Body of pancreas (tissue), 4 donors: ENCODE measurements at places on chromosomes 5 and 9. TPM values are rescaled to one million over a fixed set of nuclear protein-coding genes. Genes with fewer than 3 reads are reported as not detected.
A peak's percentile ranks its signal among the peaks of the same experiment; 100 is the strongest.

GRCh38 chr9:16171911-16172310 lies 619.1 kb downstream of the CCDC171 start:
- no peak for DNase-seq
- H3K27ac ChIP-seq, result no peak overlapping the region
- no peak overlapping the region for H3K4me3 ChIP-seq
- no peaks in the 10 kb centered on the region for H3K4me1 ChIP-seq
- H3K27me3 ChIP-seq, result no peaks in the 10 kb centered on the region

DNA sequence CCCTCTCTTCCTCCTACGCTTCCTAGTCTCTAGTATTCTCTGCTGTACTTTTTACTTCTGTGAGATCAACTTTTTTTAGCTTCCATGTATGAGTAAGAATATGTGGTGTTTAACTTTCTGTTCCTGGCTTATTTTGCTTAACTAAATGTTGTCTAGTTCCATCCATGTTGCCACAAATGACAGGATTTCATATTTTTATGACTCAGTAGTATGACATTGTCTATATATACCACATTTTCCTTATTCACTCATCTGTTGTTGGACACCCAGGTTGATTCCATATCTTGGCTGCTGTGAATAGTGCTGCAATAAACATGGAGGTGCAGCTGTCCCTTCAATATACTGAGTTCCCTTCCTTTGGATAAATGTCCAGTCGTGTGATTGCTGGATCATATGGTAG lies 34.8 kb downstream of the FGD3 start:
- H3K36me3 ChIP-seq, result no peaks in the 10 kb centered on the region
- no peak overlapping the region for H3K27ac ChIP-seq
- no peak overlapping the region for H3K4me3 ChIP-seq
- H3K27me3 ChIP-seq, result no peaks in the 10 kb centered on the region
- no peak for DNase-seq

DNA sequence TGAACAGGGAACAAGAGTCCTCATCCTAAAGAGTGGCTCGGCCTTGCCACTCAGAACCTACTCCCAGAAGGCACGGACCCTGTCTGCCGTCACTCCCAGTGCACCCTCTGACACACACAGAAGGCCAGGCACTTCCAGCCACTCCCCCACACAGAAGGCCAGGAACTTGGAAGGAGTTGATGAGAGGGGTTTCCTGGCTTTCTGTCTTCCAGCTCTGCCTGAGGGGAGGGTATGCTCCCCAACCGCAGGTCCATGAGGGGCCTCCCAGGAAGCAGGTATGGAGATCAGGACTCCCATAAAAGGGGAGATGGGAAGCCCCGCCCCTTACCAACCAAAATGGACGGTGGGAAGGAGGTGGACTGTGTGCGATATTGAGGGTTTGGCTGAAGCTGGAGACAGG lies 247.6 kb upstream of the IRX4 start:
- no peaks in the 10 kb centered on the region for H3K27me3 ChIP-seq
- H3K27ac ChIP-seq, result no peak overlapping the region
- no peaks in the 10 kb centered on the region for H3K36me3 ChIP-seq
- H3K4me3 ChIP-seq, result no peak overlapping the region
- DNase-seq, result no peak

DNA sequence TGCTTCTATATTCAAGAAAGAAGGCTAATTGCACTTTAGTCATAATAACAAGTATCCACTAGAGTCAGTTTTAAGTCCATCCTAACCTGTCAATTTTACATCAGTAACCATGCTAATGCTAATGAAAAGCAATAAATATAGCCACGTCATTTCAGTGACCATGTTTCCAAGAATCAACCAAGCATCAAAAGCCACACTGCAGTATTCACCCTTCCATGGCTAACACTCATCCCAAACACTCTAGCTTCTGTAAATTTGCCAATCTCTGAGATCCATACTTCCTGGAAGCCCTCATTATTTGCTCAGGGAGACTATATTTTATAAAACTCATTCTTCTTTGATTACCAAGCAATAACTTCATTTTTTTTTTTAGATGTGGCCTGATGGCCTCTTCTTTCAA lies 712.0 kb downstream of the CETN3 start:
- H3K27ac ChIP-seq, result no peak overlapping the region
- no peaks in the 10 kb centered on the region for H3K36me3 ChIP-seq
- no peak overlapping the region for H3K4me3 ChIP-seq
- no peaks in the 10 kb centered on the region for H3K27me3 ChIP-seq
- no peaks in the 10 kb centered on the region for H3K4me1 ChIP-seq
- no peak for DNase-seq

- H3K4me1 ChIP-seq, result no peaks in the 10 kb centered on the region
- DNase-seq, result no peak
- no peak overlapping the region for H3K4me3 ChIP-seq
- no peaks in the 10 kb centered on the region for H3K27me3 ChIP-seq
- no peak overlapping the region for H3K27ac ChIP-seq
Observed at GRCh38 chr5:170186156-170186555, 46.6 kb upstream of the C5orf58 start.

- H3K36me3 ChIP-seq, result peaks cover 8% of the 10 kb centered on the region
- peak overlapping the region; percentile 74 for H3K27ac ChIP-seq
- peak overlapping the region; percentile 98 for H3K4me3 ChIP-seq
Observed at GRCh38 chr5:74766418-74766848, 484 bp downstream of the GFM2 start.

GRCh38 chr5:62315376-62316175 lies 9.6 kb downstream of the KIF2A start:
- H3K27me3 ChIP-seq, result no peaks in the 10 kb centered on the region
- H3K27ac ChIP-seq, result no peak overlapping the region
- H3K4me1 ChIP-seq, result peaks cover 18% of the 10 kb centered on the region
- no peak for DNase-seq

DNA sequence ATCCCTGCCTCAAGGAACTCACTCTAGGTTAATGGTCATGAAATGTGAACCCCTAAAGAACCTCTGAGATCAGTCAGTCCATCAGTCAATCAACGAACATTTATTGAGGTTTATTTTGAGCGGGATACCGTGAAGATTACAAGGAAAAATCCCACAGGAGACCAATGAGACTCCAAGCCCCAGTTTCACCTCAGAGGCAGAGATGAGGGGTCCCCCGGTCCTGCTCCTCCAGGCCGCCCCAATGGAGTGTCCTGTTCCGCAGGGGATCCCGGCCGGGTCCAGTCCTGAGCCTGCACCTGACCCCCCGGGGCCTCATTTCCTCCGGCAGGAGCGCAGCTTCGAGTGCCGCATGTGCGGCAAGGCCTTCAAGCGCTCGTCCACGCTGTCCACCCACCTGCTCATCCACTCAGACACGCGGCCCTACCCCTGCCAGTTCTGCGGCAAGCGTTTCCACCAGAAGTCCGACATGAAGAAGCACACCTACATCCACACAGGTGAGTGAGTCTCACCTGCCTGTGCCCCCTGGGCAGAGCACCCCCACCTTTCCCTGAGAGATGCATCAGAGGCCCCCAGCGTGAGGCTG lies 11.0 kb downstream of the GFI1B start:
- H3K4me1 ChIP-seq, result no peaks in the 10 kb centered on the region
- DNase-seq, result no peak
- H3K36me3 ChIP-seq, result no peaks in the 10 kb centered on the region
- no peak overlapping the region for H3K27ac ChIP-seq
- no peak overlapping the region for H3K4me3 ChIP-seq

DNA sequence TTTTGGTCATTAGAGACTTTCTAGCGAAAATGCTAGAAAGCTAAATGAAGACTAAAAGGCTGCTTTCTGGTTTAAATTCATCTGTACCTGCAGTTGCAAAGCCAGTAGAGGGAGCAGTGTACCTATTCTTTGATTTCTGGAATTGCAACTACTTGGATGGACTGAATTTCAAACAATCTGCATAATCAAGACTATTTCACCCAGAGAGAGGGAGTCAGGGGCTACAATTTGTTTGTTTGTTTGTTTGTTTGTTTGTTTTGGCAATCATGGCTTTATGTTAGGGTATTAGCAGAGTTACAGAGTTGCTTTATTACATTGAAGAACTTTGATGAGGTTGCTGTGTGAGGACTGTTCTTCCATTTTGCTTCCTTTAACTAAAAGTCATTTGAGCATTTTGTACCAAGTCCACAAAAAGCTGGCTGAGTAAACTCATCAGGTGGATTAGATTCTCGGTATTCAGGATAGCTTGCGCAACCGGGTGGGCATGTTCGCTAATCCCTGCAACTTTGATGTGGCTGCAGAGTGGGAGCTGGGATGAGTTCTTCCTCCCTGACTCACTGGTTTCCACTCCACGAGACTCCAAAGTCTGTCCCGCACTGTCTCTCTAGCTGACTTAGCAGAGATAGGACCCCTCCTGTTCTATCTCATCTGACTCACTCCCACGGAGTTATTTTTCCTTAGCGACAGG lies 80.0 kb upstream of the TUT7 start:
- DNase-seq, result peak; percentile 40
- H3K36me3 ChIP-seq, result no peaks in the 10 kb centered on the region
- H3K27ac ChIP-seq, result no peak overlapping the region
- H3K4me3 ChIP-seq, result no peak overlapping the region
- no peaks in the 10 kb centered on the region for H3K27me3 ChIP-seq

DNA sequence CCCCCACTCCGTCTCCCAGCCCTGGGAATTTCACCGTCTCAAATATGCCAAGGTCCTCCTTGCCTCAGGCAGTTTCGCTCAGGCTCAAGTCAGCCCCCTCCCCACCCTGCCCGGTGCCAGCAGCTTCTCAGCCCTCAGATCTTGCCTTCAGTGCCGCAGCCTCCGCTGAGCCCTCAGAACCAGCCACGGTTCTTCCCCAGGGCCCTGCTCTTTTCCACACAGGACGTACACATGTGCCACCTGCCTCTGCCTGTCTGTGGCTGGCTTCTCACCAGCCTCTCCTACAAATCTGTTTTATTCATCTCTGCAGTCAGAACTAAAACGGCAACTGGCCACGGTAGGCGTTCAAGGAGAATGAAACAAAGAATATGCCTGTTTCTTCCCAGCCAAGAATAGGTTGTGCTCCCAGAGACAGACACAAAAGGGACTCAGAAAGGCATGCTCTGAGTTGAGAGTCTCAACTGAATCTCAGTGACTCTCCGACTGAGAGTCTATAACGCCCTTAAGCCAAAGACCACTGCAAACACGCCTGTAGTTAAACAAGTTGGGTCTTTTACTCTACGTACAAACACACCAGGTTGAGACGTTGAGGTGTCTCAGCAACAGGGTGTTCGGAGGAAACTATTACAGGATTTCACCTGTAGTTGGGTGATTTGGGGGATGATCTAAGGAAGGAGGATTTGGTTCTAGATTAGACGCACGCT lies 10.6 kb upstream of the GRIN1 start:
- no peaks in the 10 kb centered on the region for H3K36me3 ChIP-seq
- peak overlapping the region; percentile 89 for H3K27ac ChIP-seq
- H3K4me3 ChIP-seq, result peak overlapping the region; percentile 86
- DNase-seq, result no peak
- H3K27me3 ChIP-seq, result no peaks in the 10 kb centered on the region
- peaks cover 42% of the 10 kb centered on the region for H3K4me1 ChIP-seq

DNA sequence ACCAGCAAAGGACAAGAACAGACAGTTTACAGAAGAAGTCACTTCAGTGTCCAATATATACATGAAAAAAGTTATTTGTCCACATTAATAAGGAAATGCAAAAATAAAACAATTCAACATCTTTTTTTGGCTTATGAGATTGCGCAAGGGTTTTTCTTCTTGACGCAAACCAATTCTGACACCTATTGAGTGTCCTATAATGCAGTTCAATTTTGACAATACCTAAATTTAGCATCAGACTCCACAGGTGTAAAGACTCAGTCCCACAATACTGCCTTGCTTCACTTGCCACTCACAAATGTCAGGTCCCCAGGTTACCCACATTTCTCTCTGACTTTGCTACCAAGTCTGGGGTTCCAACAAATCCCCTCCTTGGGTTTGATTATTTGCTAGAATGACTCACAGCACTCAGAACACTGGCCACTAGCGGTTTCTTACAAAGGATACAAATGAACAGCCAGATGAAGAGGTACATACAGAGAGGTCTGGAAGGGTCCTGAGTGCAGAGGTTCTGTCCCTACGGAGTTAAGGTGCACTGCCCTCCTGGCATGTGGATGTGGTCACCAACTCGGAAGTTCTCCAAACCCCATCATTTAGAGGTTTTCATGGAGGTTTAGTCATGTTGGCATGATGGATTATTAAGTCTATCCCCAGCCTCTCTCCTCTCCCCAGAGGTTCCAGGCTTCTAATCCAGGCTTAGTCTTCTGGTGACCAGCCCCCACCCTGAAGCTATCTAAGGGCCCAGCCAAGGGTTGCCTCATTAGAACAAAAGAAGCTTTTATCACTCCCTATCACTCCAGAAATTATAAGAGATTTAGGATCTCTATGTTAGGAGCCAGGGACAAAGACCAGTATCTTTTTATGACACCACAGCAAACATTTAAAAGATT lies 27.0 kb upstream of the SLC22A5 start:
- no peak overlapping the region for H3K4me3 ChIP-seq
- no peaks in the 10 kb centered on the region for H3K4me1 ChIP-seq
- no peak overlapping the region for H3K27ac ChIP-seq
- no peak for DNase-seq
- no peaks in the 10 kb centered on the region for H3K27me3 ChIP-seq

DNA sequence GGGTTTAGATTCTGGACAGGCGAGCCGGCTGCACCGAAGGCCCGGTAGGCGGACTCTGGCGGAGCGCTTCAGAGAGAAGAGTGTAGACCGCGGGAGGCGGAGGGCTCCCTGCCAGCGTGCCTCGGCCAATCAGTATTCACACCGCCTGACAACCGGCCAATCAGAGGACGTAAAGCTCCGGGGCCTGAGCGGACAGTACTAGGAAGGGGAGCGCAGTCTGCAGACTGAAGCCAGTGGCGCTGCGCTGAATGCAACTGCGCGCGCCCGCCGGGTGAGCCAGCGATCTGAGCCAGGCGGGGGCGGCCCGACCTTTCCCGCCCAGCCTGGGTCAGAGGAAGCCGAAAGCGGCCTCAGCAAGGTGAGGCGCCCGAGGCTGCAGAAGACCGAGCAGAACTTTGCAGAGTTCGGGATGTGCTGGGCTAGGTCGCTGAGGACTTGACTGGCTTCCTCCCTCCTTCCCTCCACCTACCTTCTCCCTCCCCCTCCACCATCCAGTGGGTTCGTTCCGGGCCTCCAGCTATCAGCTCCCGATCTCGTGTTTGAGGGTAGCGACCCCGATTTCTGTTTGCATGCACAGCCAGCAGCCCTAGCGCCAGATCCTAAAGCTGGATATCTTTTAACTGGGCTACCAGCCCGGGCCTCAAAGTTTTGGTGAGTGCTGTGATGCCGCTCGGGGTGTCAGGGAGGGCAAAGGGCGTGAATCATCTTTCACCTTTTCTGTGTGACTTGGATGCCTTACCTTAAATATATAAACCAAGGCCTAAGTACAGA lies at the start of gene DMRT2:
TSS of gene DMRT2 (plus strand) at position 233 of the 771 bp plus-strand sequence. CDS start 1,257 bp downstream, outside the sequence.
- H3K27ac ChIP-seq, result no peak within 1 kb of the TSS
- H3K36me3 ChIP-seq, result no peaks in the 10 kb centered on the region
- peaks cover 56% of the 10 kb centered on the region for H3K4me1 ChIP-seq
- DNase-seq, result peak; percentile 94

Gene ADAMTSL1
- 0.52 TPM for total RNA-seq

Gene SGTB
- 3.6 TPM for total RNA-seq

Gene KCNIP1
- 0.99 TPM for total RNA-seq

Gene LRRC70
- total RNA-seq, result 0.99 TPM

Gene LCN2
- total RNA-seq, result 4.9 TPM

Gene PDE6A
- total RNA-seq, result not detected

Gene MRPL36
- total RNA-seq, result 4.9 TPM

Gene SPATA31D4
- not detected for total RNA-seq
